ENCODE measurements at places on chromosomes 5 and 9.

- DNase-seq: no peak
Observed at GRCh38 chr5:1709171-1709803, 90.3 kb downstream of the MRPL36 start.

GRCh38 chr9:6645355-6646292 lies at the start of gene GLDC:
TSS of gene GLDC (minus strand) at chr9:6645729. CDS start at chr9:6645499, 230 bp downstream.
- DNase-seq: no peak

- no peak for DNase-seq
Observed at GRCh38 chr9:133368249-133368881, 7.5 kb downstream of the SURF4 start.

DNA sequence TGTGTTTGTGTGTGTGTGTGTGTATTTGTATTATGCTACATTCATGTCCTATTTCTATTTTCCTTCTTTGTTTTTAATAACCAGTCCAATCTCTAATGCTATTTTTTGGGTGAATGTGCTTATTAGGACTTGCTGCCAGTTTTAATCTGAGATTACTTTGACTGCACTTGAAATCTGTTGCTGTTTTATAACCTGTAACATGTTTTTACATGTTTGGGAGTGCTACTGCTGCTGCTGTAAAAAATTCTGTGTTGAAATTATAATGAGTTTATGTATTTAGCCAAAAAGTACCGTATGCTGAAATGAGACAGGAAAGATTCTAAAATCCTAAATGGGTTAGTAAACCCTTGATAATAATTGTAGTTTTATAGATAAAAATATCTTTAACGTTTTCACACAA lies 104.7 kb upstream of the SSBP2 start:
- no peak for DNase-seq

- no peak for DNase-seq
Observed at GRCh38 chr5:158545949-158546530, 553.7 kb downstream of the EBF1 start.

GRCh38 chr5:113612060-113612496 lies 98.6 kb downstream of the YTHDC2 start:
- no peak for DNase-seq

DNA sequence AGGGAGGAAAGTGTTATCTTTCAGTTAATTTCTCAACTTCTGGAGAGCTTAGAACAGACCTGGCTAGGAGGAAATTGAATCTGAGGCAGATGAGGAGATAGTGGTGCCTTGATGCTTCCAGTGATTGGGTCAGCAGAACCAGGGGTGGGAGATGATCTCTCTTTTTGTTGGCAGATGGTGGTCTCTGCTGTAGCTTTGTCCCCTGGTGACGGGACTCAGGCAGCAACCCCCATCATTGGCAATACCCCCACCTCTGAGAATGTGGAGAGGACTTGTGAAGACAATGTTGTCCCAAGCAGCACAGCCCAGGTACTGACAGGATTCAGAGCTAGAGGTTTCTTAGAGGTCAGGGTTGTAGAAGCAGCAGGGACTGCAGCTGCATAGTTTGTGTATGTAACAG lies 3.7 kb upstream of the PDCD6 start:
- no peak for DNase-seq

- no peak for DNase-seq
Observed at GRCh38 chr9:76943054-76943453, 37.1 kb upstream of the PRUNE2 start.

- DNase-seq: no peak
Observed at GRCh38 chr5:38938424-38938823, 92.6 kb downstream of the OSMR start.

DNA sequence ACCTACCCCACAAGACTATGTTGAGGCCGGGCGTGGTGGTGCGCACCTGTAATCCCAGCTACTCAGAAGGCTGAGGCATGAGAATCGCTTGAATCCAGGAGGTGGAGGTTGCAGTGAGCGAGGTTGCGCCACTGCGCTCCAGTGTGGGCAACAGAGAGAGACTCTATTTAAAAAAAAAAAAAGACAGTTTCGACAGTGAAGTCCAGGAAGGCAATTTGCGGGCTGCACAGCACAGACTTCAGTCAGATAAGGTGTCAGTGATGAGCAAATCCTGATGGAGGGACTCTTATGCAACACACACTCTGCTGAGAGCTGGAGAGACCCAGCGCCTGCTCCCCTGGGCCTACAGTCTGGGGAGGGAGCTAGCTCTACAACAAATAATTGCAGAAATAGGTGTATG lies 14.2 kb downstream of the CCNJL start:
- no peak for DNase-seq

DNA sequence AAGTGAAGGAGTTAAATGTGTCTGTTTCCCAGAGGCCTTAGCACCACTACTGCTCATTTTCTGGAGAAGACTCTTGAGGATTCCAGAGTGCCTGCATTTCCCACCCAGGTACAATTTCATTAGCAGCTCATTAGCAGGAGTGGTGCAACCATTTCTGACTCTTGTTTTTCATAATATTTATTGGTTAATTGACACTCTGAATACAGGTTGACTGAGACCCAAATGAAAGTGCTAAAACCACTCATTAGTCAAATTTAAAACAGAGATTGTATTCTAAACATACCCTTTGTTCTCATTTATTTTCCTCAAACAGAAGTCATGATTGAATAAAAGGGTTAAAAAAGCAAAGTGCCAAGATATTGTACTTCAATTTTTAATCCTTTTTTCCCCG lies 134.5 kb downstream of the SIL1 start:
- DNase-seq: no peak
